Gastroesophageal sphincter (tissue), 4 donors: ENCODE measurements at places on chromosomes 11 and 22. TPM values are rescaled to one million over a fixed set of nuclear protein-coding genes. Genes with fewer than 3 reads are reported as not detected.

GRCh38 chr11:1667906-1668305, 29.1 kb upstream of the KRTAP5-6 start:
- no peaks in the 10 kb centered on the region for H3K36me3 ChIP-seq
- no peak overlapping the region for H3K27ac ChIP-seq
- H3K27me3 ChIP-seq, result peaks cover 40% of the 10 kb centered on the region
- no peak overlapping the region for H3K4me3 ChIP-seq
- no peaks in the 10 kb centered on the region for H3K4me1 ChIP-seq

TIMP3 gene
- total RNA-seq, result 560 TPM

DNA sequence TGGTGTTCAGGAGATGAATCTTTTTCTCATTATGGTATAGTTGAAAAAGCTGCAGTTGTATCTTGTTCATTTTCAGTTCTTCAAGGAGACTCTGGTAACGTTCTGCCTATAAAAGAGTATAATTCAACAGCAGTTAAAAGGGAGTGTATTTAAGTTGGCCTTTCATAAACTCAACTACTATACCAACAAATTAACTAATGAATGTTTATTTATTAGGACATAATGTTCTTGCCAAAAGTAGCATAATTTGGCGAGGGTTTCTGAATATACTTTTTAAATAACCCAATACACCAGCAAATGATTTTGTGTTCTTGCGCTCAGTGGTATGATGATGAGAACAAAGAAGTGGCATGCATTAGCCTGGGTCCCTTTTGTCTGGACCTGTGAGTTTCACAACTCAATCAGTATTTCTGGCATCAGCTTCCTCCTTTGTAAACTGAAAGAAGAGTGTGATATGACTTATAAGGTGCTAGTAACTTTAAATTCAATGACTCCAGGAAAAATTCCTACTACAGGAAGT, 10.9 kb downstream of the SMC1B start:
- H3K4me3 ChIP-seq, result no peak overlapping the region
- H3K4me1 ChIP-seq, result no peaks in the 10 kb centered on the region
- no peaks in the 10 kb centered on the region for H3K36me3 ChIP-seq
- H3K27me3 ChIP-seq, result peaks cover 9% of the 10 kb centered on the region

- H3K4me3 ChIP-seq, result no peak overlapping the region
- H3K4me1 ChIP-seq, result no peaks in the 10 kb centered on the region
- no peaks in the 10 kb centered on the region for H3K36me3 ChIP-seq
- no peak overlapping the region for H3K27ac ChIP-seq
These were observed 27.0 kb downstream of the SPATA19 start for GRCh38 chr11:133818302-133818701.

GRCh38 chr11:126400479-126400878, 45.0 kb downstream of the ST3GAL4 start:
- H3K36me3 ChIP-seq, result peaks cover 3% of the 10 kb centered on the region
- H3K4me1 ChIP-seq, result no peaks in the 10 kb centered on the region
- no peaks in the 10 kb centered on the region for H3K27me3 ChIP-seq
- no peak overlapping the region for H3K4me3 ChIP-seq

DNA sequence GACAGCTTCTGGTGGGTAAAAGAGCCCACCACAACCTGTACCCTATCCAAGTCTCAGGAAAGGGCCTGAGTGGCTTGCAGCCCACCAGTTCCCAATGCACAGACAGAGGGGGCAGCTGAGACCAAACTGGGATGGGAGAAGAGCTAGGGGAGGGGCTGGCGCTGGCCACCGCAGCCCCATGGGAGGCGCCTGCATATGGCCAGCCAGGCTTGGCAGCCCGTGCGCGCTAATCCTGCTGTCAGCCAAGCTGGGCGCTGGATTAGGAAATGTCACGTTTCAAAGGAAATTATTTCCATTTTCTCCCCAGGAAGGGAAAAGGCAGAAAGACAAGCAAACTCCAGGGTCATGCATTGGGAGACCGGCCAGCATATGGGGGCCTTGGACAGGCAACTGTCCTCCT, 236.8 kb downstream of the BUD13 start:
- ATAC-seq, result no peak
- no peak overlapping the region for H3K4me3 ChIP-seq
- H3K4me1 ChIP-seq, result no peaks in the 10 kb centered on the region
- peaks cover 73% of the 10 kb centered on the region for H3K27me3 ChIP-seq

SCN4B gene
- total RNA-seq, result 3.3 TPM

GRCh38 chr11:8297781-8298440, 34.2 kb upstream of the LMO1 start:
- H3K36me3 ChIP-seq, result no peaks in the 10 kb centered on the region
- no peaks in the 10 kb centered on the region for H3K27me3 ChIP-seq
- no peak overlapping the region for H3K4me3 ChIP-seq
- H3K4me1 ChIP-seq, result no peaks in the 10 kb centered on the region
- ATAC-seq, result no peak
- no peak overlapping the region for H3K27ac ChIP-seq

RASL10A gene
- 0.73 TPM for total RNA-seq

DNA sequence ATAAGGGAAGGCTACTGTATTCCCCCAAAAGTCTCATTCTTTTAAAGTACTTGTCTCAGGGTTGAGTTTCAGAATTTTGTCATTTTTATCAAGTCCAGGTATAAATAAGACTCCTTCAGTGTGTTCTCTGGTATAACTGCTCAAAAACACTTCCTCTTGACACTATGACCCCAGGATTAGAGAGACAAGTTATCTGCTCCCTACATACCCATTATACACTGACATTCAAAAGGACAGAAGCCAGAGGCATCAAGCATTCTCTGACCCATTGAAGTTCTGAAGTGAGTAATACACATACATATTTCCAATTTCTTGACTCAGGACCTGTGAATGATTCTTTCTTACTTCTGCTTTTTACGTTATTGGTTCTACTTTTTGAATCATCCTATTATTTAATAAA, 447.8 kb upstream of the CNTN5 start:
- ATAC-seq, result no peak
- H3K27ac ChIP-seq, result no peak overlapping the region
- H3K27me3 ChIP-seq, result no peaks in the 10 kb centered on the region
- no peaks in the 10 kb centered on the region for H3K4me1 ChIP-seq
- H3K36me3 ChIP-seq, result no peaks in the 10 kb centered on the region

GRCh38 chr11:8612522-8612921, 18.5 kb upstream of the STK33 start:
- no peaks in the 10 kb centered on the region for H3K27me3 ChIP-seq
- no peaks in the 10 kb centered on the region for H3K4me1 ChIP-seq
- H3K36me3 ChIP-seq, result peaks cover 33% of the 10 kb centered on the region

- no peaks in the 10 kb centered on the region for H3K27me3 ChIP-seq
- no peaks in the 10 kb centered on the region for H3K4me1 ChIP-seq
- no peak for ATAC-seq
- no peaks in the 10 kb centered on the region for H3K36me3 ChIP-seq
These were observed 261.7 kb downstream of the TENM4 start for GRCh38 chr11:79179087-79179486.

- no peak for ATAC-seq
- no peak overlapping the region for H3K4me3 ChIP-seq
- no peaks in the 10 kb centered on the region for H3K27me3 ChIP-seq
- H3K4me1 ChIP-seq, result peaks cover 45% of the 10 kb centered on the region
- H3K27ac ChIP-seq, result peak overlapping the region; percentile 86
These were observed 88.4 kb upstream of the BID start for GRCh38 chr22:17862646-17863181.

GRCh38 chr11:95605271-95605940, 184.2 kb downstream of the FAM76B start:
- no peaks in the 10 kb centered on the region for H3K36me3 ChIP-seq
- H3K27ac ChIP-seq, result no peak overlapping the region
- no peak for ATAC-seq
- no peaks in the 10 kb centered on the region for H3K4me1 ChIP-seq

DNA sequence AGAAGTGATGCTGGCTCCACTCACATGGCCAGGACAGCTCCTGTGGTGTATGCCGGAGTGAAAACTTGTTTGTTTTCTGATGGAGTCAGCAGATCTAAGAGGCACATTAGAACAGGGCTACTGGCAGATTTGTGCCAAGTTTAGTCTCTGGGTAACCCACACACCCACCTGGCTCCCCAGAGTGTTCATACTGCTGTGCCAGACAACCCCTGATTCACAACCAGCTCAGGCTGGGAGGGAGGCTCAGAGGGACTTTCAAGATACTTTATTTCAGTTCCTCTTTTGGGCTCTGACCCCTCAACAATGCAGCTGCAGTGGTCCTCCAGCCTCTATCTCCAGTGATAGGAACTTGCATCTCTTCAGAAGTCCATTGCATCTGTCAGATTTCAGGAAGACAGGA, 8.5 kb downstream of the NTM start:
- H3K36me3 ChIP-seq, result no peaks in the 10 kb centered on the region
- no peak overlapping the region for H3K27ac ChIP-seq
- H3K4me1 ChIP-seq, result no peaks in the 10 kb centered on the region

- no peak overlapping the region for H3K4me3 ChIP-seq
- ATAC-seq, result peak; percentile 72
- H3K27me3 ChIP-seq, result no peaks in the 10 kb centered on the region
- H3K27ac ChIP-seq, result peak overlapping the region; percentile 67
These were observed 33.9 kb downstream of the ARHGAP1 start for GRCh38 chr11:46666516-46666915.

FGF19 gene
- not detected for total RNA-seq

- H3K27me3 ChIP-seq, result peaks cover 5% of the 10 kb centered on the region
- peaks cover 2% of the 10 kb centered on the region for H3K4me1 ChIP-seq
- no peak overlapping the region for H3K27ac ChIP-seq
- ATAC-seq, result no peak
These were observed 75.1 kb upstream of the CADM1 start for GRCh38 chr11:115579181-115579825.

DNA sequence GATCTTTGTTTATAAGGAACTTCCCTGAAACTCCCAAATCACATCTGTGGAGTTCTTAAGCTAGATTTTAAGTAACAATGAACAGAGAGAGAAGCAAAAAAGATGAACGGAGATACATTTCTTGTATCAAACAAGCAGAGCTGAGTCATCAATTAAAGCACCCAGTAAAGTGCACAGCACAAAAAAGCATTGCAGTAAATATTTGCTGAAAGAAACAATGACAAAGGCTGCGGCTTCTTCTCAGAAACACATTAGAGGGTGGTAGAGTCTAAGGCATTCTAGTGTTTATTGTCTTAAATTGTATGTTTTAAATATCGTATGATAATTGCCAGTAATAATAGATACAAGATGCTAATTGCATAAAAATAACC, 941.6 kb upstream of the CHORDC1 start:
- no peak for ATAC-seq
- peaks cover 11% of the 10 kb centered on the region for H3K4me1 ChIP-seq
- H3K27me3 ChIP-seq, result no peaks in the 10 kb centered on the region
- peak overlapping the region; percentile 76 for H3K27ac ChIP-seq
- no peaks in the 10 kb centered on the region for H3K36me3 ChIP-seq

DNA sequence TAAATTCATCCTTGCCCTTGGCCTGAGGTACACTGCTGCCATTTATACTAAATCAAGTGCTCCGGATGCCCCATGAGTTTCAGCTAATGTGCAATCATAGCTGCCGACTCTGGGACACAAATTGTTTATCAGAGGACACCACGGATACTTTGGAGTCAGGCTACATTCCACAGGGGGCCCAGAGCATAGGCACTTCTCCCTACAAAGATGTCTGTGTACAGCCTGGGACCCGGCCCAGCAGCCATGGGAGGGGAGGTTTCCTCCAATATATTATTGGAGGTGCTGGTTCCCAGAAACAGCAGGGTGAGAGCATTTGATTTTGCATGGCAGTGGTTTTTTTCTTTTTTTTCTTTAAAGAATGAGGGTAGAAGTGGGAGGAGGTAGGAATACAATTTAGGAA, 31.3 kb downstream of the HTR3B start:
- H3K4me1 ChIP-seq, result no peaks in the 10 kb centered on the region
- no peaks in the 10 kb centered on the region for H3K36me3 ChIP-seq
- ATAC-seq, result no peak
- H3K27me3 ChIP-seq, result peaks cover 14% of the 10 kb centered on the region
- no peak overlapping the region for H3K27ac ChIP-seq

DNA sequence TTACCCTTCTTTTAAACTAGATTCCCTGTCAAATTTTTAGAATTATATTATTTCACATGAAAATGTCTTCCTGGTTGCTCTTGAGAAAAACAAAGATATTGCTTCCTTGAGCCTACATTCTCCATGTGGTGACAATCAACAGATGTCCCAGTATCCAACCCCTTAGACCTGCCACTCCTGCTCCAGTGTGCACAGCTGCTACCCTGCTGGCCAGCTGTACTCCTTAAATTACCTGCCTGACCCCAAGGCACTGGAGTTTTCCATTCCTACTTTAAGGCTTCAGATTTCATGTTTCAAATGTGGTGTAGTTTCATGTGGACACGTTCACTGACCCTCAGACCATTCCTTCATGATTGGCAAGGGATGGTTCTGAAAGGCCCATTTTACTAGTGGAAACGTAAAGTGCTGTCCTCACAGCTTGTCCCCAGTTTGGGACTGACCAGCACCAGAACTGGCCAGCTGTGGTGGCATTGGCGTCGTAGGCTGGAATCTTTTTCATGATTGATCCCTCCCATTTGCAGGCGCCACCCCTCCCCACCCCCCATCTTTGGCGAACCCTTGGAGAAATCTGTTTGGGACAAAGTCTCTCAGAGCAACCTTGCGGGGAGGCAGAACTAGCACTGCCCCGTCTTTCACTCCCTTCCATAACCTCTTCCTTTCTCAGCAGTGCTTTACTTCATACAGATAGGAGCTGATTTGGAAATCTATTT, 123.5 kb downstream of the DBX1 start:
- H3K27me3 ChIP-seq, result no peaks in the 10 kb centered on the region
- H3K36me3 ChIP-seq, result no peaks in the 10 kb centered on the region

- ATAC-seq, result no peak
These were observed 5.3 kb downstream of the IFITM10 start for GRCh38 chr11:1744891-1745700.

- ATAC-seq, result peak; percentile 18
- H3K4me1 ChIP-seq, result peaks cover 18% of the 10 kb centered on the region
- H3K36me3 ChIP-seq, result no peaks in the 10 kb centered on the region
- H3K4me3 ChIP-seq, result no peak overlapping the region
These were observed 2.7 kb upstream of the GAB2 start for GRCh38 chr11:78420255-78420764.

GRCh38 chr11:41065432-41065831, 394.0 kb downstream of the LRRC4C start:
- no peaks in the 10 kb centered on the region for H3K27me3 ChIP-seq
- H3K4me1 ChIP-seq, result no peaks in the 10 kb centered on the region
- H3K36me3 ChIP-seq, result no peaks in the 10 kb centered on the region
- H3K4me3 ChIP-seq, result no peak overlapping the region
- no peak for ATAC-seq

GRCh38 chr22:27487600-27488452, 313.7 kb downstream of the MN1 start:
- no peak overlapping the region for H3K27ac ChIP-seq
- no peaks in the 10 kb centered on the region for H3K36me3 ChIP-seq
- ATAC-seq, result peak; percentile 14
- no peak overlapping the region for H3K4me3 ChIP-seq
- peaks cover 52% of the 10 kb centered on the region for H3K27me3 ChIP-seq

- no peaks in the 10 kb centered on the region for H3K36me3 ChIP-seq
- no peak overlapping the region for H3K4me3 ChIP-seq
- no peaks in the 10 kb centered on the region for H3K27me3 ChIP-seq
- peak; percentile 71 for ATAC-seq
These were observed 16.0 kb upstream of the B4GALNT4 start for GRCh38 chr11:353179-353873.

LRP4 gene
- total RNA-seq, result 6.3 TPM
